ENCODE measurements at places on chromosomes 5 and 9.

DNA sequence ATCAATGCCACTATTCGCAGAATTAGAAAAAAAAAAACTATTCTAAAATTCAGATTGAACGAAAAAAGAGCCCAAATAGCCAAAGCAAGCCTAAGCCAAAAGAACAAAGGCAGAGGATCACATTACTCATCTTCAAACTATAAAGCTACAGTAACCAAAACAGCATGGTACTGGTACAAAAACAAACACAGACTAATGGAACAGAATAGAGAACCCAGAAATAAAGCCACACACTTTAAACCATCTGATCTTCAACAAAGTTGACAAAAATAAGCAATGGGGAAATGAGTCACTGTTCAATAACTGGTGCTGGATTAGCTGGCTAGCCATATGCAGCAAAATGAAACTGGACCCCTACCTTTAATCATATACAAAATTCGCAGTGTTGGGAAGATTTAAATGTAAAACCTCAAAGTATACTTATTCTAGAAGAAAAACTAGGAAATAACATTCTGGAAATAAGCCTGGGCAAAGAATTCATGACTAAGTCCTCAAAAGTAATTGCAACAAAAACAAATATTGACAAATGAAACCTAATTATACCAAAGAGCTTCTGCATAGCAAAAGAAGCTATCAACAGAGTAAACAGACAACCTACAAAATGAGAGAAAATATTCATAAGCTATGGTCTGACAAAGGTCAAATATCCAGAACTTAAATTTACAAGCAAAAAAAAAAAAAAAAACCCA is 153.7 kb downstream of the NDUFS4 start:
- DNase-seq = no peak

- no peak for DNase-seq
Observed at GRCh38 chr5:177526191-177526590, 9.4 kb upstream of the DDX41 start.

GRCh38 chr5:83856881-83857280 is 136.2 kb upstream of the HAPLN1 start:
- no peak for DNase-seq

GRCh38 chr5:167008705-167009104 is 1282.7 kb upstream of the WWC1 start:
- no peak for DNase-seq

DNA sequence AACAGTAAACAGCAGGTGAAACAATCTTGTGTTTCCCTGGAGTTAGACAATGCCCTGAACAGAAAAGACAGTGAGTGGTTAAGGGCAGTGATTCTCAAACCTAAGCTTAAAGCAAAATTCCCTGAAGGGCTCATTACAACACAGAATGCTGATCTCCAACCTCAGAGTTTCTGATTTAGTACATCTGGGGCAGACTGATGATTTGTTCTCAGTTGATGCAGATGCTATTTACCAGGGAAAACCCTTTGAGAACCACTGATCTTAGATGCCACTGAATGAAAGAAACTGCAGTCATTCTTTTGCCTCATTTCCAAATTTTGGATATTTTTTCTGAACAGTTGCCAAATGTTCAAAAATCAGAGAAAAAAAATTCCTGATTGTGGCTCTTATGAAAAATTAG is 18.7 kb upstream of the ADAM19 start:
- DNase-seq = no peak
